ENCODE measurements at places on chromosomes 11 and 22.

- no peak for DNase-seq
These were observed 5.5 kb upstream of the FADS3 start for GRCh38 chr11:61896665-61897386.

DNA sequence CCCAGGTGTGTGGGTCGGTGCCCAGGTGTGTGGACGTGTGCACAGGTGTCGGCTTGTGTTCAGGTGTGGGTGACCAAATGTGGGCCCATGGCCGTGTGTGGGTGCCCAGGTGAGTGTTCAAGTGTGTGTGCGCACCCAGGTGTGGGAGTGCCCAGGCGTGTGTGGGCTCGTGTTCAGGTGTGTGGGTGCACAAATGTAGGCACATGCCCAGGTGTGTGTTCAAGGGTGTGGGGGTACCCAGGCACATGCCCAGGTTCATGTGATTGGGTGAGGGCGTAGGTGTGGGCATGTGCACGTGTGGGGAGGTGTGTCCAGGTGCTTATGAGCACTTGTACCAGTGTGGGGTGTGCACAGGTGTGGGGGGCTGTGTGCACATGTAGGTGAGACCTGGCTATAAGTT, 42.8 kb downstream of the MOB2 start:
- DNase-seq: no peak

DNA sequence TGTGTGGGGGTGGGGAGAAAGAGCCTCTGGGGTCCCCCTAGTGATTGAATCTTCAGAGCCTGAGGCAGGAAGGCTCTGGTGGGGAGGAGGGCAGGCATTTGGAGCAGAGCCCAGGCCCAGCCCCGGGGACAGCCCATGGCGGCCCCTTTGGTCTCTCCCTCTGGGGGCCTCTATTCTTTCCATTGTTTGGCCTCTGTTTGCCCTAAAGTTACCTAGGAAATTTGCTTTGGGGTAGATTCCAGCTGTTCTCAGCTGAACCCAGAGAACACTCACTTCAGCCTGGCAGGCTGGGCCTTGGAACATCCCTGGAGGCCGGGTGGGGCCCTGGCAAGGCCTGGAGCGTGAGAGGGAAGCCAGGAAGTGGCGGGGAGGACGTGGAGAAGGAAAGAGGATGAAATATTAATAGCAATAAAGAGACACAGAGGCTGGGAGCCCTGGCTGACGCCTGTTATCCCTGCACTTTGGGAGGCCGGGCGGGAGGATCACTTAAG, 22.9 kb upstream of the A4GALT start:
- DNase-seq: peak; percentile 82

- no peak for DNase-seq
These were observed 15.6 kb upstream of the ACER3 start for GRCh38 chr11:76845069-76845468.

DNA sequence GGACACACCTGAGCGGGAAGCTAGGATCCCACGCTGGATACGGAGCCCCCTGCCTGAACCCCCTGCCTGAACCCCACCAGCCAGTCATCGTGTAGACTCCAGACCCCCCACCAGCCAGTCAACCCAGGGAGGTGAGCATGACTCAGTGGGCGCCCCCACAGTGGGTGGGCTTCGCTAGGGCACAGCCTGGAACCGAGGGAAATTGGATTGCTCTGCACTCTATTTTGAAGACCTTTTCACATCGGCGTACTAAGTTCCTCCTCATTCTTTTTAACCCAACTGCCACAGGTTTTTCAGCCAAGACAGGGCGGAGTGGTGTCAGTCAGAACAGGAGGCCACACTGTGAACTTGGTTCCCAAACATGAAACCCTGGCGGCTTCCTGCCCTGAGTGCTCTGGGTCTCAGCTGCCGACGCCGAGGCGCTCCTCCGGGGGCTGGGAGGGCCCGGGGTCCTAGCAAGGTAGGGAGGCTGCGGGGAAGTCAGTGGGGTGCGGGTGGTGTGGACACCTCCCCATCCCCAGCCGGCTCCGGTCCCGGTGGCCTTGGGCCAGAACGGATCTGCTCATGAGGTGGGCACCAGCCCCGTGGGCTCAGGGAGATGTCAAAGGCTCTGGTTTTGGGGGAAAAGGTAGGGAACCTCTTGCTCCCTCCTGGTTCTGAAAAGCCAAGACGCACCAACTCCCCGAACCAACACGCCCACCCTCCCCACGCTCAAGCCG, 57.0 kb downstream of the BRD1 start:
- no peak for DNase-seq

- DNase-seq: no peak
These were observed 412 bp downstream of the ZPR1 start for GRCh38 chr11:116787436-116787785.

DNA sequence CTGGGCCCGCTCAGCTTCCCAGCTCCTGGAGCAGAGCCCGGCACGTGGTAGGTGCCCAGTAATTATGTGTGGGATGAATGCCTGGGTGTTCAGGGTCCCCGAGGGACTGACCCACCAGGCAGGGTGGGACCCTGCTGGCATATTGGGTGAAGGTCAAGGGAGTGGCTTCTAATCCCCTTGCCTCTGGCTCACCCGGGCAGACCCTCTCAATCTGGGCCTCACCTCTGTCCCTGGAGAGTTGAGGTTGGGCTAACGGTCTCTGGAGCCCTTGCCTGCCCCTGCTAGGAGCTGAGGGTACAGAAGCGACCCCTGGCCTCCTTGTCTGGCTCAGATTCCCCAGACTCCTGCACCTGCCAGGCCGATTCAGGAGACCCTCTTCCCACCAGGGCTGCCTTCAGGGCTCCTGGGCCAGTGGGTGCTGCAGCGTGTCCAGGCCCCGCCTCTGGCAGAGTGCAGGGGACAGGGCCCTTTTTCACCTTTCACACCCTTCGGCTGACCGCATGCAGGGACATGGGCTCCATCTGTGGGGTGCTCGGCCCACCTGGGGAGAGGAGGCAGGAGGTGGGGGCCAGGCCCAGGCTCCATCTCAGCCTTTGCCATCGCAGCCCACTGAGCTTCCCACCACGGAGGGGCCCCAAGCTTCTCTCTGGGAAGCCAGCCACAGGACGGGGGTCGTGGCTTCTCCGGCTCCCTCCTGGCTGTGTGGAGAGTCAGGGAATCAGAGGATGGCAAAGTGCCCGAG, 3.8 kb upstream of the CTSD start:
- no peak for DNase-seq

DNA sequence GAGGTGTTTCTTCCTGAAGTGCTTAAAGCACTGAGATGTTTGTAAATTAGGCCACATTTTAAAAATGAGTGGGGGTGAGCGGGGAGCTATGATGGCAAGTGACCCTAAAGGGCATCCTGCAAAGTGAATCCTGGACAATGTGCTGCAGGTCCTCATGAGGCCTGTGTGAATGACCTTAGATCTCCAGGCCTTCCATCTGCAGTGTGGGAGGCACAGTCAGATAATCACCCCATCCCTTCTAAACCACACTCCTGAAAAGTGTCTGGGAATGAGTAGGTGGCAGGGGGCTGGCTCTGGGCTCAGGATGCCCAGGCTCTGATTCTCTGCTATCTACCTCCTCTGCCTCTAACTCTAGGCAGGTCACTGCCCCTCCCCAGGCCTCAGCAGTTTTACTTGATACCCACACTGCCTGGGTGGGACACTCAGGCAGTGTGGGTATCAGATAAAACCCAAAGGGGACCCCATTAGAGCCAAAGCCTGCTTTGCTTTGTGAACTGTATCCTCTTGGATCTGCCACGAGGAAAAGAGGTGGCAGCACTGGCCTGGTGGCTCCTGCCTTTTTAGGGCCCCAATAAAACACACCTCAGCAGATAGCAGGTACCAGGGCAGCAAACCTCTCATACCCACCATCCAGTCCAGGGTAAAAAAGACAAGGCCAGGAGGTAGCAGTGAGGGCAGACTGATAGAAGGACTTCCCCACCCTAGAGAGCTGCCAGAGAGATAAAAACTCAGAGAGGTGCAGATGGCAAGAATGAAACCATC, 10.5 kb downstream of the STARD10 start:
- no peak for DNase-seq

GRCh38 chr22:31911565-31912406, 32.5 kb upstream of the YWHAH start:
- DNase-seq: no peak

DNA sequence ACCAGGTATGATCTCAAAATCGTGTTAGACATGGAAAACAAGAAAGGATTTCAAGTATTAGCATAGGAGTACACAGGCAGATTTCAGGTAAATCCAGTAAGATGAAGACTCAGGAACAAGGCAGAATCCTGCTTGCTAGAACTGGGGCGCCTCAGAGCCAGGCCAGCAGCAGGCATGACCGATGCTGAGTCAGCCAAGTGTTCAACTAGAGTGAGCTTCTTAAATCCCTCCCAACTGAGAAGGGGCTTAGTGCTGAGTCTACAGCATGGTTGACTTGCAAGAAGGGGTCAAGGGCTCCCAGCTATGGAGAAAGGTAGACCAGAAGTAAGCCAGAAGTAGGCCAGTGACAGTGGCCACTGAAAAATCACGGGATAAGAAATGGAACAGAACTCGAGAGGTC, 12.4 kb downstream of the GRAP2 start:
- DNase-seq: no peak

DNA sequence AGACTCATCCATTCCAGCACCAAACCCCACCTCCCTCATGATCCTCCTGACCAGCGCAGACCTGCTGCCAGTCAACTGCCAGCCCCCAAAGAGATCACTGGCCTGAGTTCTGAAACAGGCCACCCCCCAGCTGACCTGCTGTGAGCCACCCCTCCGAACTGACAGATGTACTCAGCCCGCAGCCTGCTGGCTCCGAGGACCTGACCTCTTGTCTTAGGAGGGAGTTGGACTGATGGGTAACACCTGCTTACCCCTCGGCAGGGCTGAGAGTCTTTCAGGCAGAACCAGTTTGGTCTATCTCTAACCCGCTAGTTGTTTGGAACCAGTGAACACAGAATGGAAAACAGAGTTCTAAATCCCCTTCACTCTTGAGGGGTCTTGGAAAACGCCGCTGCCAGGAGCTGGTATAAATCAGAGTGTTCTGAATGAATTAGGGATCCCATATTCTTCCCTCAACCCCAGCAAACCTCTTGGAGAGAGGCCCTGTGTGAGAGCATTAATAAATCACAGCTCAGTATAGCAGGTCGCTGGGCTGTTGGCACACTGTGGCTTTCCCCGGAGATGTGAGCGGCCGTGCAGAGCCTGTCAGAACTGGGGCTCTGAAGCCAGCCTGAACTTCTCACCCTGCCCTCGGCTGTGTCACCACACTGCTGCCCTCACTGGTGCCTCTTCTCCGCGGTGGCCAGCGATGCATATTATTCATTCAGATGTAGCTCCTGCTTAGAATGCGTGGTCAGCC, 165.1 kb upstream of the NCAM1 start:
- no peak for DNase-seq

DNA sequence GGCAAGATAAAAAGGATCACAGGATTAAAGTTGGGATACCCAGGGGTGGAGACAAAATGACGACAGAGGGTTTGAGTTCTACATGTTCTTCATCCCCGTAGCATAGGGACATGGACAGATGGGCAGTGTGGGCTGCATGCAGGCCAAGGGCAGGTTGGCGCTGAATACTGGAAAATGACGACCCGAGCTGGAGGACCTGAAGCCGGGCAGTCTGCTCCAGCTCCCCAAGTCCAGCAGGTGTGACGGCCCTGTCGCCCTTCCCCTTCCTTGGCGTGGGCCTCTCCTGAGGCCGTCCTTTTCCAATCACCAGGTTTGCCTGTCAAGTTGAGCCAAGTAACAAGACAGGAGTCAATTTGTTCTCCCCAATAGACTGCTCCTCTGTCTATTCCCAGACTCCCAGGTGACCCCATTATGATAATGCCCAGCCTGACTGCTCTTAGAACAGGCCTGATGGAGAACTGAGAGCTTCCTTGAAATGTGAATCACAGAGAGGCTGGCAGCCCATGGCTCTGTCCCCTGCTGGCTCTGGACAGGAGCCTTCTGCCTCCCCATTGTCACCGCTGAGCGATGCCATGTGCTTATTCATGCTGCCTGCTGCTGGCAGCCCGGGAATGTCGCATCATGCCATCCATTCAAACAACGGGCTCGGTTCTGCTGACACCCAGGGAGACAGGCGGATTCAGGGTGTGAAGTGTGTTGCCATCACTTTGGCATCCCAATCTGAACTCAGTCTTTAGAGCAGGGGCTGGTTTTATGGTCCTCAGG, 392.1 kb downstream of the NTM start:
- no peak for DNase-seq

GRCh38 chr11:75403983-75404658, 4.8 kb downstream of the RPS3 start:
- DNase-seq: no peak

DNA sequence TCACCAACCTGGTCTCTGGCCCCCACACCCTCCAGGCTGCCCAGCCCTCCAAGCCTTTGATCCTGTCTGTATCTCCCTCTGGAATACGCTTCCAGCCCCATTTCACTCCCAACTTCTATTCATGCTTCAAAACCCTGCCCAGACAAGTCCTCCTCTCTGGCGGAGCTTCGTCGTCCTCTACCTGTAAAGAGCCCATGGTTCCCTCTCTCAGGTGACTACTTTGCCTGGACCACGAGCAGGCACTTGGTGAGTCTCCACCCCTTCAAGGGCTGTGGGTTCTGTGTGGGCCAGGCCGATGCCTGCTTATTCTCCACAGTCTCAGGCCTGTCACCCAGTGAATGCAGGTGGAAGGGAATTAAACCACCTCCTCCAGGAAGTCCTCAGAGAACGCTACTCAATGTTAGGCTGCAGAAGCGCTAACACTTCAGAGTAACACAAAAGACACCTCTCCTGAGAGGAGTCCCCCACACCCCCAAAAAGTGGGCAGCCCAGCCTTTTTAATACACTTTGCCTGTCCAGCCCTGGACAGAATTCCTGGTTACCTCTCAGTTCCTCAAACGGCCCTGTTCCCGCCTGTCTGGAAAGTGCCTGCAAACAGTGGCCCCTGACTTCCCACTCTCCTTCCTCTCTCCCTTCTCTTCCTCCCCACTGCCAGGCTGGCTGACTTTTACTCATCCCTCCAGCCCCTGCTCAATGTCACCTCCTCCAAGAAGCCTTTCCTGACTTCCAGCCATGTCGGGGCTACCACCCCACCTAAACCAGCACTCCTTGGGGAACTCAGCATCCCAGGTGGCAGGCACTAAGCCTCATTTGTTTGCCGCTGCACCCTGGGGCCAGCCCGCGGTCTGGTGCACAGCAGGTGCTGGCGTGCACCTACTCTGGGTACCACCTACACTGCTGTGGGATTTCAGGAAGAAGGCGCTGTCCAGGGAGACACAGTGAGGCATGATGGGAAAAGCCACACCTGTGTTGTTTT, 9.0 kb downstream of the RAC2 start:
- no peak for DNase-seq

GRCh38 chr11:42271306-42271705, 811.9 kb upstream of the LRRC4C start:
- no peak for DNase-seq

DNA sequence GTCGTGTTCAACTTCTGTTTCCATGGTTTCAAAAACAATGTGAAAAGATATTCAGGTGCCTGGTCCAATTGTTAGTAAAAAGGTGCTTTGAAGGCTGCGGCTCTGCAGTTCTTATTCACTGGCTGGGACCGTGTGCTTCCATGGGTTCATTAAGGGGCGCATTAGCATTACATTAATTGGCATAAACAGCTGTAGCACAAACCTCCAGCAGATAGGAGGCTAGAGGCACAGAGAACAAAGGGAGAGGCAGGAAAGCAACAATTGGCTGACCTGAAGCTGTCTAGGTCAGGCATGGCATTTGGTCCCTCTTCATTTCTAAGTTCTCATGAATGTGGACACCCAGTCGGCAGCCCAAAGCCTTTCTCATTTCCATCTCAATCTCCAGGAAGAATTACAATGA, 16.6 kb downstream of the PAK1 start:
- no peak for DNase-seq

- DNase-seq: peak; percentile 48
These were observed 60.2 kb downstream of the LINC01488 start for GRCh38 chr11:69541501-69542313.

- DNase-seq: no peak
These were observed 114.2 kb upstream of the TP53AIP1 start for GRCh38 chr11:129056916-129057315.

- no peak for DNase-seq
These were observed 11.3 kb downstream of the CYB561A3 start for GRCh38 chr11:61350336-61350735.

Measured in urothelium cell line (cell line).